ENCODE measurements at places on chromosomes 7 and 10.

GRCh38 chr10:118290471-118290995, 51.6 kb downstream of the FAM204A start:
- no peak for DNase-seq

- DNase-seq: no peak
Observed at GRCh38 chr10:128036746-128037543, 89.3 kb downstream of the MKI67 start.

DNA sequence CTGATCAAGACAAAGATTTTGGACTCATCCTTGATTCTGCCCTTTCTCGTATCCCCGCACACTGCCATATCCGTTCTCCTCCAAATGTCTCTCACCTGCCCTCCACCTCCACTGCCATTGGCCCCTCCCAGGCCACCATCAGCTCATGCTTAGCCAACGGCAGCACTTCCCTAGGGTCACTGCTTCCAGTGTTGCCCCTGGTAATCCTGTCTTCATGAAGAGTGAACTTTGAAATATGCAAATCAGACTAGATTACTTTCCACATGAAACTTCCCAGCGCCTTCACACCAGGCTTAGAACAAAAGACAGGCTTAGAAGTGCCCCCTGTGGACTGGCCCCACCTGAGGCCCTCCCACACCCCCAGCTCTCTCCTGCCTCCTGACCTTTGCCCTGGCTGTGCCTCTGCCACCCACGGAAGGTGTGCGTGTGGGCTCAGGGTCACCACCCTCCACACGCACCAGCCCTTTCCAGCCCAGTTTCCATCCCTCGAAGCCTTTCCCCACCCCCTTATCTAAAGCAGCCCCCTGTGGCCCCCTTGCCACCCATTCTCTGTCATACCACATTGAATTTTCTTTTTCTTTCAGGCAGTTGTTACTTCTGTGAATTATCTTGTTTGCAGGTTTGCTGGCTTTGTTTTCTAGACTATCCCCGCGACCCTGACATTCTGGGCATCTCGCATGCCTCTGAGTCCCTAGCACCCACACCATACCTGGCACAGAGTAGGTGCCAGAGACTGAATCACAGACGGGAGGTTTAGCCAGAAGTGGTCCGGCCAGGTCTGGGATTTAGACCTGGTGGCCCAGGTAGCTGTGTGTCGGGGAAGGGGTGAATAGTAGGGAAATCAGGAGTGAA, 26.8 kb upstream of the C10orf53 start:
- no peak for DNase-seq

DNA sequence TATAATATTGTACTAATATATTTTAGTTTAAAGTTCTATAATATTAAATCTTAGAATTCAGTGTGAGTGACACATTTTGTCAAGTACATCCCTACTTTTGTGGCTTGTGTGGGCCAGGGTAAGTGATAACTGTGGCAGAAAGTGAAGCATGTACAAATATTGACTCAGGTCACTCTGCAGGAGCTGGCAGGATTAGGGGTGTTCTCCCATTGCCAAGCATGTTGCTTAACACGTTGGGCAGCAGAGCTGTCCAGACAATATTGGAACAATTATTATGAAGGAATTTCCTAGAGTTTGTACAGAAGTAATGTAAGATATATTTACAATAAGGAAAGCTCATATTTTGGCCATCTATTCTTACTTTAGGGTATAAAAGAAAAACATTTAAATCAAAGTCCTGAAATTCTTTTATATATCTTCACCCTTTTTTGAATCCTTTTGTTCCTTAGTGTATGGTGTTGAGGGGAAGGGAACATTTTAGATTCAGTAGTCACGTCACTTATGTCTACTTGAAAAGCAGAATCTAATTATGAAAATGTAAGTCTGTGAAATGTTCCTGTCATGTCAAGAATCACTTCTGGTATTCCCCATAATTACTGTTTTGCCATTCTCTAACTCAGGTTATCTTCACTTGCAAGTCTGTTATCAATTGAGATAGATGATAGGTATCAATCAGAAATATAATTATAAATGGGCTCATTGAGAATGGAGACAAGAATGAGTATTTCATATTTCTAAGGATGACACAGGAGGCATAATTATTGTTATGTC, 4.0 kb downstream of the HDAC9 start:
- no peak for DNase-seq

- DNase-seq: no peak
Observed at GRCh38 chr7:40234046-40234445, 99.2 kb downstream of the SUGCT start.

DNA sequence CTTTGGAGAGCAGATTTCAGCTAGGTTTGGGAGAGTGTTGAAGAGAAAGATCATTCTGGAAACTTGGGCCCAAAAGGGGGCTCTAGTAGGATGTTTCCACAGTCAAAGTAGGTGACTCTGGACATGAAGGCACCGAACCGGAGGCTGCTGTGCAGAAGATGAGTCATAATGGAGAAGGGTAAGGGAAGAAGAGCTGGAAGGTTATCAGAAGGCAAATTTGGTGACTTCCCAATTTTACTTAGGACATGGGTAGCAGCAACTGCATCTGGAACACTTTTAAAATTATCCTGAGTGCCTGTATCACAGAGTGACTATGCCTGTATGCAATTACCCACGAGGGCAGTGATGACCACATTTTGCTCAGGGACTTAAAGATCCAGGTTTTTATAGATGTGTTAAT, 38.8 kb downstream of the PIK3AP1 start:
- no peak for DNase-seq

- no peak for DNase-seq
Observed at GRCh38 chr10:4280461-4281189, 495.6 kb upstream of the KLF6 start.

GRCh38 chr10:49505589-49505988, 33.3 kb downstream of the ERCC6 start:
- no peak for DNase-seq

- no peak for DNase-seq
Observed at GRCh38 chr7:80053124-80053523, 81.5 kb upstream of the GNAI1 start.

DNA sequence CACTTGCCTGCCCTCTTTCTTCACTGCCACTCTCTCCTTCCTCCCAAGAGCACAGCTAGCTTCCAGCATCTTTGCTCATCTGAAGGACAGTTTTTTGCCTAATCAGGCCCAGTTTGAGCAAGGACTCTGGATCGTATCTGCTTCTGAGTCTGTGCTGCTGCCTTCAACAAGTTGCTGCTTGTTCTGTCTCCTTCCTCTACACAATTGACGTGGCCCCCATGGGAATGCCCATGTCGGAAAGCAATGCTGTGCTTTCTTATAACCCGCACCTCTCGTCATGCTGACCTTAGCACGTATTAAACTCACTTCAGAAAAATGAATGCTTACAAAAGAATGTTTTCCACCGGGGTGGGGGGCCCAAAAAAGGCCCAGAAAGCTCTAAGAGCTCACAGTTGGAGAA, 324.7 kb upstream of the C7orf33 start:
- no peak for DNase-seq

- DNase-seq: no peak
Observed at GRCh38 chr7:134186027-134186426, 58.9 kb downstream of the LRGUK start.

- DNase-seq: no peak
Observed at GRCh38 chr7:131935180-131935579, 378.8 kb upstream of the PODXL start.

DNA sequence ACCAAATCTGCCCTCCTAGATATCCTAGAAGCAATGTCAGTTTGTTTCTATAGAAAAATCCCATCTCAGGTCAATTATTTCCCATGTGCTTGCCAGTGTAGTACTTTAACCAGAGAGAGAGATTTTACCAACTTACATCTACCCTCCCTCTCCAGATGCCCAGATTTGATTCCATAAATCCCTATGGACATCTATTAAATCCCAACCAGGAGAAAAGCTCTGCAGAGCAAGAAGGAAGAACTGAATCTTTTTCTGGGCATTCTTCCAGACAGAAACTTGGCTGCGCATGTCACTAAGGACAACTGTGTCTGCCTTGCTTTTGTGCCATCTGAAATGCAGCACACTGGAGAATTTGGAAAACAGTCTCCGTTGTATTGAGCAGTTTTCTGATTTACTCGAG, 597.6 kb downstream of the SORCS1 start:
- no peak for DNase-seq

DNA sequence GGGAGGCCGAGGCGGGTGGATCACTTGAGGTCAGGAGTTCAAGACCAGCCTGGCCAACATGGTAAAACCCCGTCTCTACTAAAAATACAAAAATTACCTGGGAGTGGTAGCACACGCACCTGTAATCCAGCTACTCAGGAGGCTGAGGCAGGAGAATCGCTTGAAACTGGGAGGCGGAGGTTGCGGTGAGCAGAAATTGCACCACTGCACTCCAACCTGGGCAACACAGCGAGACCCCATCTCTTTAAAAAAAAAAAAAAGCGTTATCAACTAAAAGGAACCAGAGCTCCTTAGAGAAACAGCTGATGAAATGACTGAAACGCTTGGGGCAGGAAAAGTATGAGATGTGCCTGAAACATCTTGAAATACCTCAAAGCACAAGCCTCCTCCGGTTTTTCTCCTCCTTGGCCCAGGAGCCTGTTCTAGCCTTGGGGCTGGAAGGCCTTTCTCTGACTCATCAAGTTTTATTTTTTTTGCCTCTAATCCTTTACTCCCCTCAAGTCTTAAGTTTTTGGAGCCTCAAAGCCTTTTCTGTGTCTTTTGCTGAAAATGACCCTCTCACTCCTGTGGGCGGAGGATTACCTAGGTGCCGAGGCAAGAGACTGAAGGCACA, 2.6 kb upstream of the METTL27 start:
- DNase-seq: no peak

DNA sequence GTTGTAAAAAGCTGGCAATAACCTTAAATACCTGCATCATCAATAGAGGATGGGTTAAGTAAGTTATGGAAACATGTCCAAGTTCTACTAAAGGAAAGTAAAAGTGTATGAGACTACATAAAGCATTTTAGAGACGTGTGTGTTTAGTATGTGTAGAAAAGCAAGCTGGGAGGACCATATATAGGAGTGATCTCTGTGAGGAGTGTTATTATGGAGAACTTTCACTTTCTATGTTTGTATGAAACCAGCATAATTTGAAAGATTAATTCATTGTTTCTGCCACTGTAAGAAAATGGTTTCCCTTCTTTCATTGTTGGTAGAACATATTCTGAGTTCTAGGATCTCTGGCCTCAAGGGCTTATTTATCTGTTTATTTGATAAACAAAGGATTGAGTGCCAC, 19.2 kb upstream of the PDLIM1 start:
- DNase-seq: no peak

DNA sequence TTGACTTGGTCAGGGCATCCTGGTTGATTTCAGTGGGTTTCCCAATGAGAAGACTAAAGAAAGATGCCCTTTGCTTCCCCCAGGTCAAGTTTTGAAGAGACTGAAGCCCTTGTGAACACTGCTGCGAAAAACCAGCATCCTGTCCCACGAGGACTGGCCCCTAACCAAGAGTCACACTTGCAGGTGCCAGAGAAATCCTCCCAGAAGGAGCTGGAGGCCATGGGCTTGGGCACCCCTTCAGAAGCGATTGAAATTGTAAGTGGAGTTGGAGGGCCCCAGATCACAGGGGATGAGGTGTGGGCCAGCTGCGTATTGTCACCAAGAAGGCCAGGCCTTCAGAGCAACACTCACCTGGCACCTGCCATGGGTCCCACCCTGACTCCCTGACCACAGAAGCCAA, 43.3 kb upstream of the BTBD16 start:
- no peak for DNase-seq

DNA sequence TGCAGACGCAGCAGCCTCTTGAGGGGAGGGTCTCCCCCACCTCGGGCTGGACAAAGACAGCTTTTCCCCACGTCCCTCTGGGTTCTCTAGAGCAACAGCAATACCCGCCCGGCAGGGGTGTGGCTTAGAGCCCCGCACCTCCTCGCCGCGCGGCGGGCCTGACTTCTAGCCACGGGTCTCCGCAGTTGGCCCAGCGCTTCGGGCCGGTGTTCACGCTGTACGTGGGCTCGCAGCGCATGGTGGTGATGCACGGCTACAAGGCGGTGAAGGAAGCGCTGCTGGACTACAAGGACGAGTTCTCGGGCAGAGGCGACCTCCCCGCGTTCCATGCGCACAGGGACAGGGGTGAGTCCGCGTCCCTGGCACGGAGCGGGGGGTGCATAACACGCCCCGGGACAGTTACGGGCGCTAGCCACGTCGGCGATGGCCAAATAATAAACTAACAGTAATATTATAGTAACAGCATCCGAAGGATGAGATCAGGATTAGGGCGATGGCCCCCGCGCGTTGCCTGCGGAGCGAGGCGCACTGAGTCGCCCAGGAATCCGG, 1.2 kb downstream of the CYP2E1 start:
- DNase-seq: no peak

DNA sequence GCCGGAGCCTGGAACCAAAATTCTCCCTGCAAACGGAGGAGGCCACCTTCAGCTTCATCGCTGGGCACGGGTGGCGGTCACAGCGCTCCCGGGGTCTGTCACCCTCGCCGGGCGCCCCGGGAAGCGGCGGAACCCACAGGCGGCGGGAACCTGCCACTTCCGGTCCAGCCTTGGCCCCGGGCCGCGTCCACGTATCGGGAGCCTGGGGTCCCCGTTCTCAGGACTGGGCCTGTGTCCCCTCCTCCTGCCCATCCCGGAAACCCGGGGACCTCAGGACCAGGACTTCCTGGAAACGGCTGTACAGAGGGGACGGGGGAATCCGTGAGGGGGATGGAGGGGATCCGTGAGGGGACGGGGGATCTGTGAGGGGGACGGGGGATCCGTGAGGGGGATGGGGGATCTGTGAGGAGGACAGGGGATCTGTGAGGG, 25.4 kb downstream of the PDGFA start:
- DNase-seq: no peak

DNA sequence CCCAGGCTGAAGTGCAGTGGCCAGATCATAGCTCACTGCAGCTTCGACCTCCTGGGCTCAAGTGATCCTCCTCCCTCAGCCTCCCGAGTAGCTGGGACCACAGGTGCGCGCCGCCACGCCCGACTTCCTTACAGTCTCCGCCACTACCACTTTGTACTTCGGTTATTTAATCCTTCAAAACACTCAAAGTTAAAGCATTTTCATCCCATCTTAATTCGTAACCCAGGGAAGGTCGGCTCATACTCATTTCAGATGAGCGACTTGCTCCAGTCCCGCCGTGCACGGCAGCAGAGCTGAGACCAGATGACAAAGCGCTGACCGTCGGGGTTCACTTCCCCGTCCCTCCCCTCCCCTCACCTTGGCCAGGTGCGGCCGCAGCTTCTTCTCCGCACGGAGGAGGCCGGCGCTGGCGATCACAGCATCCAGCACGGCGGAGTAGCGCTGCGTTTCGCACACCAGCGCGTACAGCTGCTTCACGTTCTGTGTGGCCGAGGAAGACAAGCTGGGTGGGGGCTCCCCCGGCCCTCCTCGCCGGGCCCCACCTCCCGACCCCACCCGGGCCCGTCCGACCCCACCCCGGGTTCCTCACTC, 457 bp downstream of the NSUN5 start:
- no peak for DNase-seq

- no peak for DNase-seq
Observed at GRCh38 chr7:107173691-107174406, 5.0 kb downstream of the HBP1 start.

DNA sequence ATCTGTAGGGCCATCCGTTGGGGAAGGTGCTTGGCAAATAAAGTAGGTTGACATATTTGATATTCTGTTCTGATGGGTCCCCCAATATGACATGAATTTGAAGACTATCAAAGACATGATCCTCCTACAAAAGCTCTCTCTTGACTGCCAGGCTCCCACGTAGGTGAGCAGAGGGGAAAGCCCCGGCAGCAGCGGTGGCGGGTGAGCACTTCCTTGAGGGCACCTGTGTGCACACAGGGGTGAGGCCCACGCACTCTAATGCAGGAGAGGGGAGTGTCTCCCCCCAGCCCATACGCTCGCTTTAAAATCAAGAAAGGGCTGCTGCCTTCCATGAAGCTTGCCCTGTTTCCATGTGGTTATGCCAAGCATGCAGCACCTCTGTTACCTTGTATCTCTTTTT, 100.4 kb downstream of the TAX1BP1 start:
- DNase-seq: no peak

- no peak for DNase-seq
Observed at GRCh38 chr7:130137207-130137606, 66.9 kb downstream of the KLHDC10 start.
